CD4-positive, alpha-beta T cell (primary cell): ENCODE measurements at places on chromosomes 3 and 15.

DNA sequence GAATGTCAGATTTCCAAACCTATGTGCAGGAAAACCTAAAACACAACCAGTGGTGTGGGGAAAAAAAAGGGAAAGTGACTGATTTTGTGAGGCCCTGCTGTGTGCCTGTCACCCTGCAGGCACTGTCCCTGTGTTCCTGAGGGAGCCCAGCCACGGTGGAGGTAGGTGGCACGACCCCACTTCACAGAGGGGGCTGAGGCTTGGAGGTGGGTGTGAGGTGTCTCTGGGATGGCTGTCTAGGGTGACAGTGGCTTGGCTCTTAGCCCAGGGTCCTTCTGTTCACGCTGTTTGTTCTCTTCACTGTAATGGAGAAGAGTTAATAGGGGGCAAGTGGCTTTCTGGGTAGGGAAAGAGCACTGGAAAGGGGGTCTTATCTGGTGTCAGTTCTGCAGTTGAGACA lies 22.6 kb downstream of the RASGRF1 start:
- DNase-seq = no peak

DNA sequence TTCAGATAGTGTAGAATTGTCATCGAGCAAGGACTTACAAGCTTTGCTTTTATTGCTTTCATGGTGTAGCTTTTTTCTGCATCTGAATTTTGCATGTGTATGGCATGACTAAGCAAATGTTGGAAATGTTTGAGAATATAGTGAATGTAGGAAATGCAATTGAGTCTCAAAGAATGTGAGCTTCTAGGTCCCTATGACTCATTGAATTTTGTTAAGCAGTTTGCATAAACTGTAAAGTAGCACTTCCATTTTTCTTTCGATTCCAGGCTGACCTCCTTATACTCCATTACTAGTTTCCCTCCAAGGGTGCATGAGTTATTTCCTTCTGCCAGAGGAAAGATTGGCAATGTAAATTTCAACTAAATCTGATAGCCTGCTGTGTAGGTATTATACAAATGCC lies 619.2 kb downstream of the DIPK2A start:
- no peak for DNase-seq

- no peak for DNase-seq
Measured at GRCh38 chr3:58576716-58577115, 475 bp downstream of the FAM107A start.

DNA sequence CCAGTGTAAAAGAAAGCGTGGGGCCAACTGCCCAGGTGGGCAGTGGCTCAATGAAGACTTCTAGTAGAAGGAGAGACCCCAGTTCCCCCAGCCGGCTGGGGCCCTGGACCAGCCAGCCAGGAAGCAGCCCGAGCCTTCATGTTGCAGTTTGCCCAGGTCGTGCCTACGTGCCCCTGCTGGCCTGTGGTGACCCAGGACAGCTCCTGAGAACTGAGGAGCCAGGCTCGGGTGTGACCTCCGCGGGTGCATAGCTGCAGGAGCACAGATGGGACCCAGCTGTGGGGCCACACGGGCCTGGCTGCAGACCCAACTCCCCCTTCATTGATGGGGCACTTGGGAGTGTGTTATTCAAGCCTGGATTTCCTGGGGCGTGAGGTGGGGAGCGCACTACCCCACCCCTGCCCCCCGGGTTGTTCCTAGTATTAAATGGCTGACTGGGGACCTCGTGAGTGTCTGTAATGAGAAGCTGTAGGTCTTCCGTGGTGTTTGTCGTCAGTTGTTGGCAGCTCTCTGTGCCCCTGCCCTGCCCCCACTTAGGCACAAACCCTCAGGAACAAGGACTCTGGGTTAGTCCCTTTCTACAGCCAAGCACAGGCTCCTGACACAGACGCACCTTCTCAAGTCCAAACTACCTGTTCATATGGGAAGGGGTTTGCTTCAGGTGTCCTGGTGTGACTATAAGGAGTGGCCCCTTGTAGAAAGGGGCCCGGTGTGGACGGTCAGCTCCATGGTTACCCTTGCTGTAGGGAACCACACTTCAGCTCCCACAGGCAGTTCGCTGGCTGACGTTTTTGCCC lies 39.1 kb downstream of the IDH2 start:
- DNase-seq = no peak

GRCh38 chr15:52730173-52730572 lies 51.0 kb upstream of the ATOSA start:
- DNase-seq = no peak

DNA sequence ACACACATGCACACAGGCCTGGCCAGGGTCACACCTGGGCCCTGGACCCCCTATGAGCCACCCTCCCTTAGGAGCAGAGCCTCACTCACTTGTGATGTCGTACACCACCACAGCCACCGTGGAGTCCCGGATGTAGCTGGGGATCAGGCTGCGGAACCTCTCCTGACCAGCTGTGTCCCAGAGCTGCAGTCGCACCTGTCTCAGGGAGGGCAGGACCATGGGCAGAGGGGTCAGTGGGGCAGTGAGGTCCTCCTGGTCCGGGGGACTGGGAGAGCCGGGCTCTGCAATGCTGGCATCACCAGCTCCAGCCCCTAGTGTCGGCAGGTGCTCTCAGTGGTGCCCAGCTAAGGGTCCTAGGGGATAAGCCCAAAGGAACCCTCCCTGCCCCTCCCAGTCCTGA lies 35.6 kb downstream of the SRPRB start:
- no peak for DNase-seq

DNA sequence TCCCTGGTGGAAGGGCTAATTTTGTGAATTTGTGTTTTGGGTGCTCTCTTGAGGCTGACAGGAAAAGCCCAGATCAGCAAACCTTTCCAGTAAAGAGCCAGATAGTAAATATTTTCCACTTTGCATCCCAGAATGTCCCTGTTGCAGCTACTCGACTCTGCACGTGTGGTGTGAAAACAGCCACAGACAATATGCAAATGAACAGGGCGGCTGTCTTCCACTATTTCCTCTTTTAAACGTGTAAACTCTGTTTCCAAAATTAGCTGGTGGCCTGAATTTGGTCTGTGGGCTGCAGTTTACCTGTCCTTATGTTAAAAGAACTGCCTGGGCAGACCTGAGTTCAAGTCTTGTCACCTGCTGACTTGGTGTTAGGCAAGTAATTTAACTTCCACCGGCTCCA lies 202.7 kb downstream of the EDEM1 start:
- no peak for DNase-seq

- no peak for DNase-seq
Measured at GRCh38 chr3:158248261-158248660, 138.4 kb downstream of the RSRC1 start.

- DNase-seq = no peak
Measured at GRCh38 chr3:152961323-152961722, 126.4 kb downstream of the P2RY1 start.

DNA sequence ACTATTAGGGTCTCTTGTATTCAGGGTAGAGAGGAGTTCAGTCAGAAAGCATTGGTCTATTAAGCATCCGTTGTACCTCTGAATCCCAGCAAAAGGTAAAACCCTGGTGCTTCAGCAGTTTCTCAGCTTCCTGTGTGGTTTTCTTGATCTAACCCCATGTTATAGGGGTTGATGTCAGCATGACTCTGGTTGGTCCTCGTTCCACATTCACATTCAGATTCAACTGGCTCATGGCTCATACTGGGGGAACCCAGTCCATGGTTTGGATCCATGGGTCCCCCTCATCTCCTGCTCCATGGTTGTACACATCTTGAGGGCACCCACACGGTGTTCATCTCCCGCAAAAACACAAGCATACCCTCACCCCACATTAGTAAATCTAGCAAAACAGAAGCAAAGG lies 47.7 kb upstream of the C2CD4B start:
- DNase-seq = peak; percentile 49

- DNase-seq = no peak
Measured at GRCh38 chr15:47959617-47960413, 161.0 kb upstream of the SLC24A5 start.

- no peak for DNase-seq
Measured at GRCh38 chr3:47646362-47646761, 67.7 kb upstream of the CSPG5 start.

DNA sequence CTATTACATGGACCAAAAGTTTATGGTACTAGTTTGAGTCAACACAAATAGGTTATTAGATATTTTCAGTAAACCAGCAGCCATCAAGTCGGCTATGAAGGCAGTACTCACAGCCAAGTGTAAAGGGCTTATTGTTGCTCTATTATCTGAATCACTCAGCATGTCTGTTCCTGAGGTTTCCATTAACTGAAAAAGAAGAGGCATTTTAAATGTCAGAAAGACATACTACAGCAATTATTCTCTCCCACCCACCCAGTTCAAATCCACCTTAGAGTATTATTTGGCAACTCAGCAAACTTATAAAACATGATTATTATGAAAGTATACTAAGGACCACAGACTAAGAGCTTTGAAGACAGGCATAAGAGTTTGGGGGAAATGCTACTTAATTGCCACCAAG lies 93.1 kb downstream of the BTD start:
- no peak for DNase-seq
